Cerebellum (tissue), 4 donors: ENCODE measurements at places on chromosomes 1 and 21.

DNA sequence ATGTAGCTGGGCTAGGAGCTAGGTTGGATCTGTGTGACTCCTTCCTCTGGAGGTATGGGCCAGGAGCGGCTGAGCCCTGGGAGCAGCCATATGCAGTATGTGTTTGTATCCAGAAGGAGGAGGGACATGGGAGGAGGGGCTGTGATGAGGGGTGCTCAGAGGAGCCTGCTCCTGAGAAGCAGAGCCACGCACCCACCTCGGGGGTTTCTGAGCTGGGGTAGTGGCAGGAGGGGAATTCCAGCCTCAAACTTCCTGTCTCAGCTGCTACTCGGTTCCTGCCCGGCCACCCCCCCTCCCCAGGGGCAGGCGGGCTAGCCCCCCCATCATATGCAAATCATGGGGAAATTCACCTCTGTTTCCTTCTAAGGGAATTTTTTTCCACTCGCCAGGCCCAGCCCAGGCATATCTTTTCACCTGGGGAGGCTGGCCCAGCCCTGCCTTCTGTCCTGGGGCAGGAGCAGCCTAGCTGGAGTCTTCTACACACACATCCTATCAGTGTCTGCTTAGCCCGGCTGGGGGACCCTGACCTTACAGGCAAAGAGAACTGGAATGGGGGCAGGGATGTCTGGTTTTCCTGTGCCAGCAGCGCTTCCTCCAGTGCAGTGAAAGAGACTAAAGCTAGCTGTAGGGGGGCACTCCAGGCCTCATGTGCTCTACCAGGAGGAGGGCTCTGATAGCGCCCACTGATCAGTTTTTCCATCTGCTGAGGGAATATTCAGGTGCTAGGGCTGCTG, 3.0 kb downstream of the ZC3H12A start:
- peak; percentile 76 for DNase-seq

GRCh38 chr1:10969971-10970332, 42.5 kb upstream of the TARDBP start:
- DNase-seq, result no peak

- DNase-seq, result no peak
Measured at GRCh38 chr1:94039871-94040569, 80.9 kb downstream of the ABCA4 start.

GRCh38 chr1:189983166-189983890, 494.3 kb downstream of the BRINP3 start:
- no peak for DNase-seq

DNA sequence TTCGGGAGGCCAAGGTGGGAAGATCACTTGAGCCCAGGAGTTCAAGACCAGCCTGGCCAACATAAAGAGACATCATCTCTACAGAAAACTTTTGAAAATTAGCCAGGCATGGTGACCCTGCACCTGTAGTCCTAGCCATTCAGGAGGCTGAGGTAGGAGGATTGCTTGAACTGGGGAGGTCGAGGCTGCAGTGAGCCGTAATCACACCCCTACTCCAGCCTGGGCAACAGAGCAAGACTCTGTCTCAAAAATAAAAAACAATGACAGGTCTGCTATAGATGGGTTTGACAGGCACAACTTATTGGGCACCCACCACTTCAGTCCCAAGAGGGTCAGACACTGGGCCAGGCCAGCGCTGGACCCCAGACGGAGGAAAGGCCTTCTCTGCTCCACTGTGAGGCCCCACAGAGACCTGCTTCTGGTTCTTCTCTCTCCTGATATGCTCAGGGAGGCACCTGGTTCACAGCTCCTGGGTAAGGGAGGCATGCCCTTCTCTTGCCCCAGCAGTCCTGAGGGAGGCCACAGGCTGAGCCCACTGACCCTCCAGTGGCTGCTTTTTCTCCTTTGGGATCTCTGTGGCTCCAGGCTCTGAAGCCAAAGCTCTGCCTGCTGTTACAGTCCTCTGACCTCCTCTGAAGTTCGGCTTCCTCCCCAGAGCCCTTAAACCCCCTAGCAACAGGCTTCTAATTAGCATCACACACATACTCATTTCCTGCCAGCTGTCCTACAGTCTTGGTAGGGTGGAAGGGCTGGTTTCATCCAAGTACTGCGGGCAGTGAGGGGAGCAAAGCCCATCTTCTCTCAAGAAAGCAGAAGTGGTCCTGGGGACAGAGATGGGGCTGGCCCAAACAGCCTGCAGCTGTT, 14.4 kb downstream of the S100A16 start:
- no peak for DNase-seq

GRCh38 chr1:248622570-248623001, 12.3 kb downstream of the OR2T11 start:
- peak; percentile 13 for DNase-seq

DNA sequence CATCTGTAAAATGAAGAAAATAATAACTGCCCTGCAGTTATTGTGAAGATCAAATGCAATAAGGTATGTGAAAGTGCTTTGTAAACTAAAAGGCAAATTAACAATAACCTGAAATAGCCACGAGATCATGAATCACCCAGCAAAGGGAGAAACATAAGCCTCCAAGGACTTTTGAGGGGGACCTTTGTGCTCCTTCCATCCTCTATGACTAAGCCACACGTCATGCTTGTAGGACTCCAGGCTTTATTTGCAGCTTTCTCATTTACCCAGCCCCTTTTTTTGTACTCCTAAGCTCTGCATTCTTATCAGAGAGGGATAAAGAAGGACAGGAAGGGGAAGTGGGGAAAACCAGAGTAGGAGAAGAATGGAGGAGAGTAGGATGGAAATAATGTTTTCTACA, 115.1 kb downstream of the PROX1 start:
- no peak for DNase-seq

DNA sequence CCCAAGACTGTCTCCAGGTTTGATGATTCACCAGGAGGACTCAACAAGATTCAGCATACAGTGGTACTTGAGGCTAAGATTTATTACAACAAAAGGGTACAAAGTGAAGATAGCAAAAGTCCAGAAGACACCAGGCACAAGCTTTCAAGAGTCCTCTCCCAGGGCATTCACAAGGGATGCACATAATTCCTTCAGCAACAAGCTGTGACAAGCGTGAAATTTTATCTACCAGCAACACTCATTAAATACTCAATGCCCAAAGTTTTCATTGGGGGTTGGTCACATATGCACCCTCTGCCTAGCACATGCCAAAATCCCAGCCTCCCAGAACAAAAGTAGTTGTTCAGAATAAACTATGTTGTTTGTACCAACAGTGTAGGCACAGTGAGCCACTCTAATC, 62.3 kb downstream of the PRKACB start:
- no peak for DNase-seq

DNA sequence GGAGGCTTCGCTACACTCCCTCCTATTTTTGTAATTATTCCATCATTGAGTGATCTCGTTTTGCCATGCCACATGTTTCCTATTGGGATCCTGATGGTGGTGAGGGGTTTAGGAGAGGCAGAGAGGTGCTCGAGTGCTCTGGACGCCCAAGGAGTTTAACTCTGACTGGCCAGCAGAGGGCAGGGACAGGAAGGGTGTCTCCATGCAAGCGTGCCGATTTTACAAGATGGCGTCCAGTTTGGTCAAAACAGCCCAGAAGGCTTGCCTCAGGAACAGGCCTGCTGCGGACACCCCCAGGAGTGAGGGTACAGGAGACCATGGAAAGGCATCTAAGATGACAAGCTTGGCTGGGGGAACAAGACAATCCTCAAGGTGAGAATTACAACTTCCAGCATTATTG, 33.8 kb upstream of the KCNE2 start:
- no peak for DNase-seq

GRCh38 chr1:39779137-39779536, 8.0 kb upstream of the OXCT2 start:
- no peak for DNase-seq

DNA sequence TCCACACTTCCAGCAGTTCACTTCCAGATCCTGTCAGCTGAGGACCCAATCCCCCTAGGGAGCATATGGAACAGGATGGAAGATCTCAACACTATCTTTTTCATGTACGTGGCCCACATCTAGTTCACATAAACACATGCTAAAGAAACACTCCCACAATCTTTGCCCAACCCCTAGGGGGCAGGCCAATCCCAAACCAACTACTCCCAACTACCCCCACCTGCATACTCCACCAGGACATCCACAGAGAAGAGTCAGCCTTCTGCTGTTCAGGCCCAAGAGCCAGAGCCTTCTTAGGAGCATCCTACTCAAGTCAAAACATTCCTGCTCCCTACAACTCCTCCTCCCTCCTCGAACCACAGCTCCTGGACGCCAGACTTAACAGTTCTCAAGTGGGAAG, 5.6 kb upstream of the SLC5A9 start:
- DNase-seq, result no peak

DNA sequence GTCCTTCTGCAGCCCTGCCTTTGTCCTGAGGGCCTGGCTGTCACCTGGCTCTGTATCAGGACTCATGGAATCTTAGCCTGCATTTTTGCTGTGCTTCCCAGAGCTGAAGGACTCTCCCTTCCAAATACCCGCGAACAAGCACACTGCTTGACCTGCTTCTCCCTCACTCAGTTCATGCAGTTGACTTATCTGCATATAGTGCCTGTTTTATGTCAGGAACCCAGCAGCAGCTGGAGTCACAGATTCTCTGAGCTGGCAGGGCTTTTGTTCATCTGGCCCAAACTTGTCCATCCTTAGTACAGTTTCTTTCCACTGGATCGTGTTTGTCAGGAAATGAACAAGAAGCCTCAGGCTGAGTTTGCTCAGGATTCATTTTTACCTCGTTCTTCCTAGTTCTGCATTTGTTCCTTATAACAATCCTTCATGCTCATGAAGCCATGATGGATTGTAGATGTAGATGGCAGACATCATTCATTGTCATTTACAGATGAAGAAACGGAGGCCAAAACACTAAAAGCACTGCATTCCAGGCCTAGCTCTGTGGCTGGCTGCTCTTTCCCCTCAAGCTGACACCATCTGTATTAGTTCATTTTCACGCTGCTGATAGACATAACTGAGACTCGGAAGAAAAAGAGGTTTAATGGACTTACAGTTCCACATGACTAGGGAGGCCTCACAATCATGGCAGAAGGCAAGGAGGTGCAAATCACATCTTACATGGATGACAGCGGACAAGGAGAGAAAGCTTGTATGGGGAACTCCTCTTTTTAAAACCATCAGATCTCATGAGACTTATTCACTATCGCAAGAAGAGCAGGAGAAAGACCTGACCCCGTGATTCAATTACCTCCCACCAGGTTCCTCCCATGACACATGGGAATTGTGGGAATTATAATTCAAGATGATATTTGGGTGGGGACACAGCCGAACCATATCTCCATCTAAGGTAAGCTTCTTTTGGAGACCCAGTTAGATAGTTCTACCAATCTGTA, 150.9 kb downstream of the HIVEP3 start:
- no peak for DNase-seq

GRCh38 chr1:15279576-15280230, 32.7 kb downstream of the FHAD1 start:
- no peak for DNase-seq

GRCh38 chr1:198082576-198082975, 74.2 kb upstream of the NEK7 start:
- no peak for DNase-seq

DNA sequence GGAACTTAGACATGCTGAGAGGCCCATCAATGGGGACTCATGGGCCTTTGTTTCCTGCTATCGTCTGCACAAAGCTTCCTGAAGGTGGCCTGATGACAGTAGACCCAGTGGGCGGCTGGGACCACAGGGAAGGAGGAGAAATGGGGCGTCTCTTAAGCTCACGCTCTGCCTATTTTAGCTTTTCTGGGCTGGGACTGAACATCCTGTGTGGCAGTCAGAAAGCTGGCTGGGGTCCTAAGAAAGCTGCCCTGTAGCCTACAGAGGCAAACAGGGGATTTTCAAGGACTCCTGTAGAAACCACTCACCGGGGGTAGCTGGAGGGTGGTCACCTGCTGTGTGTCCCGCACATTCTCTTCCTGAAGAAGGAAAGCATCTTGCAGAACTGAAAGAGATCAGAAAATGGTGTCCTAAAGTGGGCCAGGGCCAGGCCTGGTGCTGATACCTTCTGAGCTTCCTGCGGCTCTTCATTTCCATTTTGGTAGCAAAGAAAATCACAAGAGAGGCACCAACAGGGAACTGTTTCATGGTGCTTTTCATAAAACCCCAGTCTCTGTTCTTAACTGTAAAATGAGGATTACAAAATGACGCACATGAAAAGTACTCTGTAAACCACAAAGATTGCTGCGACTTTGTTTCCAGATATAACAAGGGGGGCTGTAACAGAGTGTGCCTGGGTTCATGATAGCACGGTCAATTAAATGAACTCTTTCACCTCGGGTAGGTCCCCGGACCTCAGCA, 8.6 kb downstream of the ZNF496 start:
- no peak for DNase-seq

DNA sequence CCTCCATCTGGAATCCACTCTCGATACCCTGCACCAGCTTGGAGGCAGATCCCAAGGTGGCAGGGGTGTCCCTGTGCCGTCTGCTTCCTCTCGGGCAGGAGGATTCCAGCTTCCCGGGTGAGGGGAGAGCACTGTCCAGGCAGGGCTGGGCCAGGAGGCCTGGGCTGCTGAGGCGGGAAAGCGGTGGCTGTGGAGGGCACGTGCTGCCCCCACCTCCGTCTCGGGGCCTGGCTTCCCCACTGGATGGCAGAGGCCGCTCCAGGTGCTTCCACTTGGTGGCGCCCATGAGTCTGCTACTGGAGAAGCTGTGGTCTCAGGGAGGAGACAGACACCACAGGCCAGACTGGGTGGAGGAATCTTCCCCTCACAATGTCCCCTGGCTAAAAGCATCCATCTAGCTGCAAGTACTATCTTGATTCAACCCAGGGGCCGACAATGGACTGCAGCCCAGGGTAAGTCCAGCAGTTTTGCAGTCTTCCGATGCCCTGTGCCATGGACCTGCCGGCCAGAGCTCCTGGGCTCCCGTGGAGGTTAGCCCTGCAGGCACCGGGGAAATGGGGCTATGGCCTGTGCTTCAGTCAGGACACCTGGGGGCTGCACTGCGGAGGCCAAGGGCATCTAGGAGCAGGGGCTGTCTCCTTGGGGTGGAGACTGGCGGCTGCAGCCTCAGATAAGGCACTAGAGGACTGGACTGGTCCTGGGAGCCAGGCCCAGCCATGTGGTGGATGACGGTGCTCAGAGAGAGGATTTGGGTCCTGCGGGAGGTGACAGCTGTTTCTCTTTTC, 41.3 kb upstream of the EIF4G3 start:
- no peak for DNase-seq

- no peak for DNase-seq
Measured at GRCh38 chr1:101408212-101409042, 171.6 kb downstream of the S1PR1 start.

GRCh38 chr21:31158789-31159581, 120.7 kb upstream of the KRTAP19-8 start:
- peak; percentile 33 for DNase-seq

DNA sequence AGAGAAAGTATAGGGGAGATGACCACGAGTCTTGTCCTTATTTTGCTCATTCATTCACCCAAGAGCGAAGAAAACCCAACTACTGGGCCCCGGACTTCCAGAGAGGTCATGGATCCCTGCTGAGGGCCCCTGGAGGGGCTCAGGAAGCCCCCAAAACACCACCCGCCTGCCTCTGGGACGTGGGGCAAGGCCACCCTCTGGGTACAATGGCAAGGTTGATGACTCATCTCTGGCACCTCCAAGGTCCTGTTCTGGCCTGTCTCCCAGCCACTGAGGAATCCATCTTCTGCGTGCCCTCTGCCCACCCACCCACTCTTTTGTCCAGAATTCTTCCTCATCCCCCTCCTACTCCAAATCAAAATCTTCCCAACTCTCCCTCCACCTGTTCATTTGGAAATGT, 21.3 kb upstream of the PRDM15 start:
- DNase-seq, result no peak
